ENCODE measurements at places on chromosomes 2 and 18.

DNA sequence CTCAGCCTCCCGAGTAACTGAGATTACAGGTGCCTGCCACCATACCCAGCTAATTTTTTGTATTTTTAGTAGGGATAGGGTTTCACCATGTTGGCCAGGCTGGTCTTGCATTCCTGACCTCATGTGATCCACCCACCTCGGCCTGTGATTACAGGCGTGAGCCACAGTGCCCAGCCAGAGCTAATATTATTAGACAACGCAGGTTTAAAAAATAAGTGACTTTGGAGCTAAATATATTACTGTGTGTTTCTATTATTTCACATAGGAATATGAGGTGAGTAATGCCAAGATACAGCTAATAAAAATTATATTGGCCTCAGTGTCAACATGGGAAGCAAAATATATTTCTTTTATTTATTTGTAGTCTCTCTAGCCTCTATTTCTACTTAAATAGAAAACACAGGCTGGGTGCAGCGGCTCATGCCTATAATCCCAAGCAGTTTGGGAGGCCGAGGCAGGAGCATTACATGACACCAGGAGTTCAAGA is 120.2 kb downstream of the C2orf74 start:
- no peak for DNase-seq

DNA sequence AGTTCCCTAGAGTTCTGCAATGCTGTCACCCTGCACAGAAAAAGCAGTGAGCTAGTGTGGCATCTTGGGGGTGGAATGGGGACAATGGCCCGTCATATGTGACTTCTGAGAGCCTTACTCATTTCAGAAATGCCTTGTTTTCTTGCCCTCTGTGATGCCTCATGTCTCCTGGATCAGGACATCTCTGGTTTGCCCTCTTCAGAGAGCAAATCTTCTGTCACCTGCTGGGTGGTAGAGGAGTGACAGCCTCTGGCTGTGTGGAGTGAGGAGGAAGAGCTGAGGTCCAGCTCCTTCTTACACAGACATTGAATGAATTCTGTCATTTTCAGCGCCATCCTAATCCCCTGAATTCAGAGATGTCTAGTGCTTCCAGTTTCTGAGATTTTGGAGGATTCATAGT is 55.6 kb upstream of the PHLPP1 start:
- DNase-seq = no peak

GRCh38 chr2:75031906-75032803 is 73.7 kb downstream of the POLE4 start:
- DNase-seq = no peak

DNA sequence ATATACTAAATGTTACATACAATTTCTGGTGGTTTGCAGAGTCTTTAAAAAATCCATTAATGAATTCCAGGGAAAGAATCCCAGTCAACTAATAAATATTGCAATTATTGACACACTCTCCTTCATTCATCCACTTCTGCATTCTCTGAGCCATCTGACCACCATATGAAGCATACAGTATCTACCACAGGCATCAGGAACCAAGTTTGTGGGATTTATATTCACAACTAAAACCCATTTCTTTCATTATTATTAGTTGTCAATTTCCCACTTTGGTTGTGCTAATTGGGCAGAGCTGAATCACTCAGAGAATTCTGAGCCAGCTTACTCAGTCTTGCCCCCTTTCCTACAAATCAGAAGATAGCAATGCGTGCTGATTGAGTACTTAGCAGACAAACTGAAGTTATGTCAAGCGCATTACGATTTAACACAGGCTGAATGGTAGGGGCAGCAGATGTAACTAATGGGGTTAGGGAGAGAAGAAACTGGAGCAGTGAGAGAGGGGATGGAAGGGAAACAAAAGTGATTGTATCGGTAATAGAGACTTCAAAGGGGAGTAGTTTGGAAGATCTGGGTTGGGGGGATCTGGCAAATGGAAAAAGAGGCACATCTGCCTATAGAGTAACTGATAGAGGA is 52.3 kb downstream of the ZEB2 start:
- DNase-seq = no peak

DNA sequence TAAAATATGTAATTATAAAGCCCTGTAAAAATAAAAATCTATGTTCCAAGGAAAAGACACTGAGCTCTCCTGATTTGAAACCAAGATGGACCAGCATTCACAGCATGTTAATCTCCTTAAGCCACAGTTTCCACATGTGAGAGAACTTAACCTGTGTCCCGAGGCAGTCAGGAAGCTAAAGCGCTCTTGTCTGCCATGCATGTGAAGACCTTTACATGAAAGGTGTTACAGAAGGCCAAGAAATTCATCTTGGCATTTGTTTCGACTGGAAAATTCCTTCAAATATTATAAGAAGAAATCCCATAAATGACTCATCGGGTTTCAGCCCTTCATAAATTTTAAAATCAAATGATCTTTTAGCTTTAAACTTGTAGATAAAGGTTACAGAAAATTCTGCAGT is 328.6 kb downstream of the CDH2 start:
- DNase-seq = no peak

DNA sequence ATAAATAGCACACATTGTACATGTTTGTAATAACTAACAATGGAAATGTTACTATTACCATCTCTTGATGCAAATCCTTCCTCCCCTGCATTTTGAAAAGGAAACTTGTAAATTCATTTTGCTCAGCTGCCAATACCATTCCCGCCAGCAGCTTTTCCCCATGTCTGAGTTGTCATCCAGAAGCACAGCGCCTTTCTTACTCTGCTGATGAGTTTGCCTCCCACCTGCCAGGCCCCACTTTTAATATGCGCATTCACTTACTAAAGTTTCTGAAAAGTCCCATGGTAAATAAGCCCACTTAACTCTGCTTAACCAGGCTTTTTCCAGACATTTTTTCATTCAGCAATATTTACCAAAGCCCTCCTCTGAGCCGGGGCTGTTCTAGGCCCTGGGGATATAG is 3.9 kb downstream of the CHST10 start:
- no peak for DNase-seq

DNA sequence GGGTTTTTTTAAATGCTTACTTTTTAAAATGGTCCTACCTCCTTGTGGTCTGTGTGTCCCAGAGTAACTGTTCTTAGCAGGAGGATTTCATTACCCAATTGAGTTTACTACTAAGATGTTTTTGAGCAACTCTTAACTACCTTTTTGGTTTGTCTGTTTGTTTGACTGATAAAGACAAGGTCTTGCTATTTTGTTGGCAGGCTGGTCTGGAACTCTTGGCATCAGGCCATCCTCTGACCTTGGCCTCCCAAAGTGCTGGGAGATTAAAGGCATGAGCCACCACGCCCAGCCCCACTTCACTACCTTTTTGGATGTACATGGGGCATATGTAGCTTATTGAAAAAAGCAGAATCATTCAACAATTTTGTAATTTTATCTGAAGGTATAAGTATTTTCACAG is 14.9 kb downstream of the MRPS9 start:
- no peak for DNase-seq

Measured in HCT116 (cell line).